Kidney epithelial cell (primary cell): ENCODE measurements at places on chromosomes 7 and 10.

DNA sequence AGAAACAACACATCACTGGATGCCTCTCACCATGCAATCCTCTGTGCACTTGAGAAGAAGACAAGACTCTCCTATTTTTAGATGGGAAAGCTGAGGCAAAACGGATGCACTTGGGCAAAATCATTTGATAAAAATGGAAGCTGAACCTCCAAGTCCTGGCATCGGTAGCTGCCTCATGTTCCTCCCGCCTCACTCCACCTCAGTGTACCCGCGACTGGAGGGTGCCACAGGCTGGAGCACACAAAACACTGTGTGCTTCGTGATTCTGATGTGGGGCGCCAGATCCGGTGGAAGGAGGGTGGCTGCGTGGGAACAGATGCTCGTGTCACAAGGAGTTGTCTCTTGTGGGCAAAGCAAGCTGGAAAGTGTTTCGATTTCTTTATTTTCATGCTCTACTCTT, 41.3 kb downstream of the TAS2R41 start:
- DNase-seq: no peak

- DNase-seq: no peak
Observed at GRCh38 chr7:17489961-17490360, 191.5 kb downstream of the AHR start.

DNA sequence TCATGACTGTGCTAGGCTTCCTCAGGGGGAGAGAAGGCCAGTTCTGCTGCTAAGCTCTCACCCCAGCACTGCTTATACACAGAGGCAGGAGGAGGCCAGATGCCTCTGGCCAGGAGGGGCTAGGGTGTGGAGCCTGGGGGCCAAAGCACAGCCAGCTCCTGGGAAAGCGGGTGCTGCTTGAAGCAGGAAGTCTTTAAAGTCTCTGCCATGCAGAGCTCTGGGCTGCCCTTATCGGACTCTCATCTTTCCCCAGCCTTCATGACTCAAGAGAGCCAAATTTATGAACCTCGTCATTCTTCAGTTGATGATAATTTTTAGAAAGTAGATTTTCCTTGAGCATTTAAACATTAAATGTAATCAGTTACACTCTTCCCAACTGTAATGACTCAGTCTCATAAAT, 11.2 kb upstream of the TSPAN14 start:
- DNase-seq: no peak

DNA sequence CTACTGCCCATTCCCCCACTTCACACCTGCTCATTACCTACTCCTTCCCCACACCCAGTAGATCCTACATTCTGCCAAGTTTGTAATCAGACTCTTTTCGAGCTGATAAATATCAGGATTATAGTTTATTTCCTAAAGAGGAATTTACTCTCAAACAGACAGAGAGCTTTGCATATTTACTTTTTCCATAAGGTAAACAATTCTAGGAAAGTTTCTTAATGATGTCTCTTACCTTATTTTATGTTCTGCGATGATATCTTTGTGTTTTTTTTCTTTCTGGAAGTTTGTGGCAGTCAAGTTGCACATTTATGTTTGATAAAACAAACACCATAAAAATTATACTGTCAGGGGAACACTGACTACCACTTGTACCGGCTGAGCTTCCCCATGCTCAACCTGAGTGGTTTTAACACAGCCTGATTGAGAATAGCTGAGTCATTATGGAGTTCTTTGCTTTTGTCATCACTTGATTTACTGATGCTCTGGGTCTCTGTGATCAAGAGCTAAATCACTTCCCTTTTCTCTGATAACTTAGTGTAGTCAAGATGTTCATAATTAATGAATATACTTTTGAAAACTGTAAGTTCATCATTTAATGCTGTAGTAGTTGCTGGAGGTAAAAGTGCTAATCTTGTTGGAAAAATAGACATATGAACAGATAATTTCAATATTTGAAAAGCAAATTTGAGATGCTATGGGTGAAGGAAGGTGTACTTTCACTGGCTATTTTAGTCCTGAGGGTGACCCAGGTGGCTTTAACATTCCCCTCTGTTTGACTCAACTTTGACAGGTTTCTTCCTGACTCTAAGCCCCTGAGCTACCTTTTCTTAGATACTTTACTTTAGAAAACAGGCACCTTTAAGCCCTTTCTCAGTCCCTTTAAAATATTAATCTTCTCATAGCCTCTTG, 1034.5 kb upstream of the LRRTM3 start:
- no peak for DNase-seq
